Activated gamma-delta T cell treated with anti-CD3 and anti-CD28 coated beads, Interleukin-2, amount 50 U/mL, for 16 hours (primary cell): ENCODE measurements at places on chromosomes 3 and 15.

DNA sequence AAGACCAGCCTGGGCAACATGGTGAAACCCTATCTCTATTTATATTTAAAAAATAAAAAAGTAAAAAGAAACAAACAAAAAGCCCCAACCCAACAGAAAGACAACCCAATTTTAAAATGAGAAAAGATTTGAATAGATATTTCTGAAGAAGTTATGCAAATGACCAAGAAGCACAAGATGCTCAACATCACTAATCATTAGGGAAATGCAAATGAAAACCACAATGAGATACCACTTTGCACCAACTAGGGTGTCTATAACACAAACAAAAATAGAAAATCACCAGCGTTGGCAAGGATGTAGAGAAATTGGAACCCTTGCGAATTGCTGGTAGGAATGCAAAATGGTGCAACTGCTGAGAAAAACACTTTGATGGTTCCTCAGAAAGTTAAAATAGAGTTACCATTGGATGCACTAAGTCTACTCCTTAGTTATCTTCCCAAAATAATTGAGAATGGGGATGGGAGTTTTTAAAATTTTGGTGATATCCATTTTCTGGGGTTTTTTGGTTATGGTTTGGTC, 45.8 kb upstream of the CCNB2 start:
- no peak for DNase-seq

DNA sequence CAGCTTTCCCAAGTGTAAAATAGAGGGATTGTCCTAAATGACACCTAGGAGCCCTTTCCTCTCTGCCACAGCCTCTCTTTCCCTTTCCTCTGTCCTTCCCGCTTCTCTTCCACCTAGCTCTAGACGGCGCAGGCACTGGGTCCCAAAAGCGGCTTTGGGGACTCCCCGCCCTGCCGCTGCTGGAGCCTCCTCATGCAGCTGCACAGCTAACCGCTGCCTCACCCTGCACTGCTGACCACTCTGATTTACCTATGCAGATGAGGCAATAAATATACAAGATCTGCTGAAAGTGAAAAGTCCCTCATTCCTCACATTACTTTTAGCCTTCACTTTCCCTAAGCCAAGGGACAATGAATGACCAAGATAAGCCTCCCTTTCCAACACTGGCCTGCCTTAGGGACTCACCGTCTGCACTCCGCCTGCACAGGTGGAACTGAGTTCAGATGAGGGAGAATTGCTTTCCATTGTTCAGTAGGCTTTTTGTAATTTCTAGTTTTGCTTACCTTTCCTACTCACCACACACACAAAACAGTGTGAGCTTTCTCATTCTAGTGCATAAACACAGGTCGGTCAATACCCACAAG, 197.5 kb upstream of the BCL6 start:
- no peak for DNase-seq

GRCh38 chr15:44265757-44266156, 22.8 kb upstream of the GOLM2 start:
- no peak for DNase-seq

- no peak for DNase-seq
These were observed 467 bp downstream of the TIPIN start for GRCh38 chr15:66356077-66356358.

GRCh38 chr3:42674146-42674545, 11.2 kb upstream of the KLHL40 start:
- no peak for DNase-seq

- DNase-seq = no peak
These were observed 2.9 kb downstream of the RBSN start for GRCh38 chr3:15096046-15096445.

DNA sequence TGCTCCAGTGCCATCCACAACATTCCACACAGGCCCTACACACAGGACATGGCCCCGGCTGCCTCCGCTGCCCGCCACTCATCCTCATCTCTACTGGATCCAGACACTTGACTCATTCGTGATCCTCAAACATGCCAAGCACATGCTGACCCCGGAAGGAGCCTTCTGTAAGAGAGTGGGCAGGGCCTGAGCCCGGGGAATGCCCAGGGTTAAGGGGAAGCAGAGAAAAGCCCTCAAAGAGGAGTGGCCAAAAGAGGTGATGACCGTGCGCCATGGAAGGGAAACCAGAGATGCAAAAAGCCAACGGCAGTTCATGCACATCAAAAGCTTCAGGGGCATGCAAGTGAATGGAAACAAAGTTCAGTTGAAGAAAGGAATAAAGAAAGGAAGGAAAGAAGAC, 46.1 kb downstream of the RFTN1 start:
- DNase-seq = peak; percentile 27

DNA sequence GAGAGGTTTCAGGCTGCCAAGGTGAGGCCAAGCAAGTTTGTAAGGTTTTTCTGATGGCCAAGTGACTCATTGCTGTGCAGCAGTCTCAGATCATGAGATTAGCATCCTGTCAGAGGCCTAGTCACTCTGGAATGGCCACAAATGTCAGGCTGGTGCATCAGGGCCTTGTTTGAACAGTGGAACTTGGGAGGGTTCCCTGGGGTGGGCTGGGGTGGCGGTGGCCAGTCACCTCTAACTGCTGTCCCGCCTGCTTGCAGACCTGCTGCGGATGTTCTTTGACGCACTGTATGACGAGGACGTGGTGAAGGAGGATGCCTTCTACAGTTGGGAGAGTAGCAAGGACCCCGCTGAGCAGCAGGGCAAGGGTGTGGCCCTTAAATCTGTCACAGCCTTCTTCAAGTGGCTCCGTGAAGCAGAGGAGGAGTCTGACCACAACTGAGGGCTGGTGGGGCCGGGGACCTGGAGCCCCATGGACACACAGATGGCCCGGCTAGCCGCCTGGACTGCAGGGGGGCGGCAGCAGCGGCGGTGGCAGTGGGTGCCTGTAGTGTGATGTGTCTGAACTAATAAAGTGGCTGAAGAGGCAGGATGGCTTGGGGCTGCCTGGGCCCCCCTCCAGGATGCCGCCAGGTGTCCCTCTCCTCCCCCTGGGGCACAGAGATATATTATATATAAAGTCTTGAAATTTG, 2.8 kb upstream of the FAM131A start:
- peak; percentile 24 for DNase-seq

- no peak for DNase-seq
These were observed 19.0 kb upstream of the IL1RAP start for GRCh38 chr3:190494907-190495306.

DNA sequence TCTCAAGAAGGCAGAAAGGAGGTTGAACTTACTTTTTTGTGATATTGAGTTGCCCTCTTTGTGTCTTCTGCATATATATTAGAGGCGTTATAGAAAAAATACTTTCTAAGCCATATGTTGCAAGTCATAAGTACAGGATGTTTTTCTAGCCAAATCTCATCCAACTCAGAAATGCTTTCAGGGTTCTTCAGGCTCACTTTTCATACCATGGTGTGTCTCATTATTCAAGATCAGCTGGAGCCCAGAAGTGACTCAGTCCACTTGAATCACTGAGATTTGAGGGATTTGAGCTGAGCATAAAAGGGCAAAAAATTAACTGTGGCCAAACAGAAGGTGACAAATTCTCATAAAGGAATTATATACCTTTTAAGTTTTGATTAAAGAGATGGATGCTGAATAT, 157.3 kb downstream of the WNT5A start:
- DNase-seq = no peak

- DNase-seq = no peak
These were observed 292.8 kb downstream of the MEX3B start for GRCh38 chr15:81752974-81753373.

GRCh38 chr15:51484781-51485180, 137.8 kb downstream of the DMXL2 start:
- DNase-seq = no peak

DNA sequence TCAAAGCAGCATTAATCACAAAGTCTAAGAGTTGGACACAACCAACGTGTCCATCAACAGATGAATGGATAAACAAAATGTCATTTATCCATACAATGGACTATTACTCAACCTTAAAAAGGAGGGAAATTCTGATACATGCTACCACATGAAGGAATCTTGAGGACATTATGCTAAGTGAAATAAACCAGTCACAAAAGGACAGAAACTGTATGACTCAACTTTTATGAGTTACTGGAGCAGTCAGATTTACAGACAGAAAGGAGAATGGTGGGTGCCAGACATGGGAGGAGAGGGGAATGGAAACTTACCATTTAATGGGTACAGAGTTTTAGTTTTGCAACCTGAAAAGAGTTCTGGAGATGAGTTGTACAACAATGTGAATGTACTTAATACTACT, 43.0 kb upstream of the SEC13 start:
- DNase-seq = no peak

GRCh38 chr15:40067921-40068624, 29.1 kb upstream of the SRP14 start:
- no peak for DNase-seq

GRCh38 chr15:69143756-69144436, 16.5 kb upstream of the GLCE start:
- no peak for DNase-seq

DNA sequence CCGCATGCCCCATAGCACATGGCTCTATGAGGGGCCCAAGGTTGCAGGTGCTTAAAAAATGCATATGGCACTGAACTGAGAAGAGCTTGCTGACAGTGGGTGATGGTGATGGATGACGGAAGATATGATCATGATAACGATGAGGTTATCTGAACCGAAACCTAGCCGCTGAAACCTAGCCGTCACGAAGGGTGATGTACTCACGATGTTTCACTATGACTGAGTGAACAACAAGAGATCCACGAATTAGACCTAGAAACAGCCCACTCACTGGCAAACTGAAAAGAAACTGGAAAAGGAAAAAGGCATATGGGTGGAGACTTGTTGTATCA, 57.6 kb upstream of the BCL6 start:
- no peak for DNase-seq

DNA sequence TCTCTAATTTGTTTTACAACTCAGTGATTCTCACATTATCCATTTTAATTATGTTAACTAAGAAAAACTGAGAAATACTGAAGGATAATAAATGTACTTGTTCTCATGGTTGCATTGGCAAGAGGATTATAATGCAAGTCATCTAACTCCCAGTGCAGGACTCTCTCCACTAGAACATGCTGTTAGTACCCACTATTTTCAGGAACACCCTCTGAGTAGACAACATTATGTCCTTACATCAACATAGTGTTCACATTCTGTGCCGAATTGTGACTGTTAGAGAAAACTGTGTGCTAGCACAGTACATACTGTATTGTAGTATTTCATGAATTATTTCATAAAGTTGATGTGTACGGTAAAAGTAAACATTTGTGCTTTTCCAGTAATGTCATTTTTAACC, 80.1 kb downstream of the LEKR1 start:
- no peak for DNase-seq

GRCh38 chr3:46725621-46726314, 8.1 kb upstream of the PRSS50 start:
- no peak for DNase-seq

- DNase-seq = no peak
These were observed 2.6 kb upstream of the PLA2G4B start for GRCh38 chr15:41836073-41836472.

DNA sequence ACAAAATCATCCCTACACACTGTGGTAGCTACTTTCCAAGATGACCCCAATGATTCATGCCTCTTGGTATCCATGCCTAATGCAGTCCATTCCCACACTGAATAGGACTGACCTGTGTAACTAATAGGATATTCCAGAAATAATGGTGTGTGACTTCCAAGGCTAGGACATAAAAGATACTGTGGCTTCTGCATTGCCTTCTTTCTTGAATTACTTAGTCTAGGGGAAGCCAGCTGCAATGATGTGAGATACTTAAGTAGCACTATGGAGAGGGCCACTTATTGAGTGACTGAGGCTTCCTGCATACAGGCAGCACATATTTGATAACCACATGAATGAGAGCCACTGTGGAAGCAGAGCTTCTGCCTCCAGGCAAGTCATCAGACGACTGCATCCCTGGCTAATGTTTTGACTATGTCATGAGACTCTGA, 50.1 kb downstream of the NR1I2 start:
- DNase-seq = no peak

DNA sequence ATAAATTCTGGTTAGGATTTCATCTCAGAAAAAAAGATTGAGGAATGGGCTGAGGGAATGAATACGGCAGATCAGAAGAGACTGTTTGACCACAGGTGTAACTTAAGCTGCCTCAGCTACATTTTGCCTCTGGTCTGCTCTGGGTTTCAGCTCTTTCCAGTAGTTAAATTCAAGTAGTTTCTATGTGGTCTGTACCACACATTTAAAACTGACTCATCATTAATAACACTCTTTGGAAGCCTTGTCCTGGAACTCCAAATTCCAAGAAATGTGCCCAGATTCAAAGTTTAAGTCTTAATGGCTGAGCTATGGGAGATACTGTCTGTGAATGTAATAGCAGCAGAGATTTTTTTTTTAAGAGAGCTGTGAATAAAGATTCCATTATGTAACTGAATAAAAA, 133.1 kb upstream of the IGSF10 start:
- DNase-seq = no peak

GRCh38 chr3:100584101-100584660, 25.2 kb upstream of the ADGRG7 start:
- DNase-seq = no peak

DNA sequence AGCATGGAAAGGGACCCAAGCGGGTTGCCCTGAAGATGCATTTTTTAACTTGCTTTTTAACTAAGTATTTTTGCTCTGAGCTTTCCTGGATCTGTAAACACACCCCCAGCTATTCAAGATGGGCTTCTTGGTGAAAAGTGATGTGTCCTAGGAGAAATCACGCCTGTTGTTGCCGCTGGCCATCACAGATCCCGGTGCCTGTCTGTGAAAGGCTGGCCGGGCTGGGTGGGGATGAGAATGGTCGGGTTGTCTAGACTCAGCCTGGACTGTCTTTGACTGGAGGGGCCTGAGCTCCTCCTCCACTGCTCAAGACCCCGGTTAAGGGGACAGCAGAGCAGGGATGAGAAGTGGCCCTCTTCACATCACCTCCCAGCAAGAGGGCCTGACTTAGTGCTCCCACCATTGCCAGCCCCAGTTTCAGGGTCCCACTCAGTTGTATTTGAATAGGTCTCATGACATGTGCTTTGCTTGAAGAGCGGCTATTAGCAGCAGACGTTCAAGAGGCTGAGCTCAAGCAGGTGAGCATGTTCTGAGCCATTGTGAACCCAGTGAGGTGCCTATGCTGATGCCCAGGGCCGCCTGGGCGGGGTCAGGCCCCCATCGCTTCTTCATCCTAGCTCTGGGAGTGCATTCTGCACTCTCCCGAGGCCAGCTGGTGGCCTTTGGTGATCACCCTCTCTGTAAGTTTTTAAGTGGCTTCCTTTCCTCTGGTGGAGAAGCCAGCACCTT, 79.9 kb downstream of the IGF1R start:
- DNase-seq = no peak

DNA sequence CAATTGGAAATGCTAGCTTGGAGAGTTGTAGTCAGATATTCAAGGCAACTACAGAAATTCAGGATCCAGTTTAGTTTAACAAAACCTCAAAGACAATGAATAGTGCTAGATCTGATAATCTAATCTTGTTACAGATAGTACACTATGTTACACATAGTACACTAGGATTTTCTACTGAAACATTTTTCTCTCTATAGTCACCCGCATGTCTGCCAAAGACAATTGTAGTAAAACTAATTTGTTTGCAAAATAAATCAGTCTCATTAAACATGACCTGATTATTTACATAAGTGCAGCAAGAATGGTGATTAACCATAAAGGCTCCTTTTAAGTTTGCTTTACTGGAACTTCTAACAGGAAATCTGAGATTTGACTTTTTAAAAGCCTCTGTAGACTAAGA, 52.0 kb downstream of the ILDR1 start:
- no peak for DNase-seq

GRCh38 chr3:180058238-180058637, 21.5 kb upstream of the PEX5L start:
- DNase-seq = no peak

- no peak for DNase-seq
These were observed 84.3 kb downstream of the MECOM start for GRCh38 chr3:169579116-169579710.
